K562 (cell line): ENCODE measurements at places on chromosomes 7 and 10.

DNA sequence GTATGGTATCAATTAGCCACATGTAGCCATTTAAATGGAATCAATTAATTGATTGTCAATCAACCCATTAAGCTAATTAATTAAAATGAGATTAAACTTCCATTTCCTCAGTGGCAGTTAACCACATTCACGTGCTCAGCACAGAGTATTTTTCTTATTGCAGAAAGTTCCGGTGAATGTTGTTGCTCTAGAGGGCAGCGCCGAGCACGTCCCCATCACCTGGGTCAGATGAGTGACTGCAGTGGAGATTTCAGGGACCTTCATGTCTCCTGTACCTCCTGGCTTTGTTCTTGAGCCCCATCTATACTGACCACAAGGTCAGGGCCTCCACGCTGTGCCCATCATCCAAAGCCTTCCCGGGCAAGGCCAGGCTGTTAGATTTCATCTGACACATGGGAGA is 168.8 kb upstream of the MKI67 start:
- DNase-seq, result no peak

- DNase-seq, result no peak
These were observed 9.5 kb downstream of the EPHA1 start for GRCh38 chr7:143399151-143399550.

GRCh38 chr7:28177836-28178235 is 2.8 kb downstream of the JAZF1 start:
- DNase-seq, result no peak

DNA sequence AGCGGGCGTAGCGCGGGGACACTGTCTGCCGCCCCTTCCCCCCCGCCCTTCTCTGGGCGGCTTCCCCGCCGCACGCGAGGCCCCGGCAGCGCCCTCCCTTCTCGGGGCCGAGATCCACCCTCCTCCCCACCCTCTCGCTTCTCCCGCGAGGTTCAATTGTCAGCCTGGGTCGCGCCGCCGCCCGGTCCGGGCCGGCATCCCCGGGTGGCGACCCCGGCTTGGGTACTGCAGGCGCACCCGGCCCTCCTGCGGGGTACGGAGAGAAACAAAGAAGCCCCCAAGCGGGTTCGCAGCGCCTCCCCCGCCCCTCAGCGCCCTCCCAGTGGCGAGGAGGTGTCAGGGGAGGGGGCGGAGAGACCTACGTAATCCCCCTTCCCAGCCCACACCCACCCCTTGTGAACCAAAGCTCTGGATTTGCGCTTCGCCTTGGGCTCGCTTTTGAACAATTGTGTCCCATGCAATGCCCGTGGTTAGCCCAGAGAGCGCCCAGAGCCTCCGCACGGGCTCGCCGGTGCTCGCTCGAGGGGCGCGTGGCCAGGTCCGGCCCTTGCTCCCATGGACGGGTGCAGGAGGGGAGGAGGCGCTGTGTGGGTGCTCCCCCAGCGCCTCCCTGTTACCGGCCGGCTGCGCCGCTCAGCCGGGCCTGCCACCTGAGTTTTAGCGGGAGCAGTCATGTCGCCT is 634 bp downstream of the HECW1 start:
- DNase-seq, result peak; percentile 23

GRCh38 chr10:123760356-123761037 is 94.3 kb downstream of the GPR26 start:
- no peak for DNase-seq

DNA sequence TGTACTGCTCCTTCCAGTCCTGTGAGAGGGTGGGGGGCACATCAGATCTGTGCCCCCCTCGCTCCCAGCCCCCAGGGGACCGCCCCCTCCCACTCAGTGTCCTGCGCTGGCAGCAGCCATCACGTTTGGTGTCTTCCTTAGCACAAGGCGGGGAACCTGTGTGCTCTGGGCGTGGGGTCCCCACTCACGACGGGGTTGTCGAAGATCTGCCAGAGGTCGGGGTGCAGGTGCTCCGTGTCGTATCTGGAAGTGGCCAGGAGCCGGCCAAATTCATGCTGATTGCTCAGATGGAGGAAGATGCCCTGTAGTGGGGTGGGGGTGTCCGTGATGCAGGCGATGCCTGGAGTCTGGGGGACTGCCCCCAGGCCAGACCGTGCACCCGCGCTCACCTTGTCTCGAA is 7.2 kb downstream of the PLOD3 start:
- DNase-seq, result no peak

GRCh38 chr10:43000651-43001426 is 76.0 kb upstream of the RET start:
- DNase-seq, result no peak

GRCh38 chr10:24814568-24815313 is 91.1 kb upstream of the ARHGAP21 start:
- no peak for DNase-seq

GRCh38 chr7:12207046-12207445 is 4.0 kb upstream of the TMEM106B start:
- DNase-seq, result no peak

DNA sequence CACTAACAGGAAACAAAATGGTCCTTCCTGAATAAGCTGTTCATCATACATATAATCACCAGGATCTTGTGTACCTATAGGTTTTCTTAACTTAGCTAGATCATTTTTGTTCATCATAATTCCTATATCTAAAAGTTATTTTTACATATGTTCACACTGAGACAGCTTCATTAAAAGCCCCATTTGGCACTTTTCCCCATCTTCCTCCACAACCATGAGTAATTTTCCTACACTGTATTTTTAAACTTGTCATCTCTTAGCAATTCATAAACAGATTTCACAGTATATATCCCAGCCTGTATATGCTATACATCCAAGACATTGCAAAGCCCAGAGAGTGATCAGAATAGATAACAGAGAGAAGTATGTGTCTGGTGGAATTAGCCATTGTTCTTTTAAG is 28.3 kb downstream of the ZNF365 start:
- no peak for DNase-seq

DNA sequence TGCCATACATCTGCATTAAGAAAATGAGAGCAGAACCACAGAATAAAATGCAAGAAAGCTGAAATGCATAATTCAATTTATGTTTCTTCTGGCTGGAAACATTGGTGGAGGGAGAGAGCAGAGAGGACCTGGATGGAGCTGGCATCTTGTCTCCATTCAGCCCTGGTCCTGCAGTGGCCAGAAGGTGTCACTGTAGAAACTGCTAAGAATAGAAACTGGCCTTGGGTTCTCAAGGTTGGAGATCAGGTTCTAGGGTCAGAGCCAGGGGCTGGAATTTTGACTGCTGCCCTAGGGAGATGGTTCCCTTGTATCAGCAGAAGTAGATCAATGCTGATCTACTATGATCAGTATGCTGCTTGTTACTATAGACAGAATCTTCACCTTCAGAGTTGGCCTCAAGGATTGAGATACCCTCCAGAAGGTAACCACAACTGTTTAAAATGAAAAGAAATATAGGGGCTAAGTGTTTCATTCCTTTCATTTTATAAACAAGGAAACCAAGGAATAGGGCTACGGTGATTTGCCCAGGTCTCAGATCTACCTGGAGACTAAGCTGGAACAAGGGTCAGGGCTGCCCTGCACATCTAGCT is 13.1 kb downstream of the TAS2R41 start:
- DNase-seq, result peak; percentile 52

DNA sequence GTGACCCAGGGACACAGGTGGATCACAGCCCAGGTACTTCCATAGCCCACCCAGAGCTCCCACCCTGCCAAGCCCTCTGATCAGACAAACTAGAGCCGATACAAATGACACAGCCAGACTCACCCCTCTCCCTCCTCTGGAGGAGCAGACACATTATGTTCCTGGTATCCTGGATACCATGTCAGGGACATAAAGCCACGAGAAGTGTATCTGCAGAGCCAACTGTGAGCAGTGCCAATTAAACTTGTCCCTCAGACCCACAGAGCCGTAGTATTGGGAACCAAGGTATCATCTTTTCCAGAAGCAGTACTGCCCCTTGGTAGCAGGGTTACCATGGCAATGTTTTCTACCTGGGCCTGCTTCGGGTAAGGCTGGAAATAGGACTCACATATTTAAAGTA is 47.3 kb upstream of the CPXM2 start:
- DNase-seq, result no peak

GRCh38 chr7:158074896-158075632 is 512.6 kb downstream of the PTPRN2 start:
- DNase-seq, result no peak

- DNase-seq, result no peak
These were observed 3.9 kb upstream of the ITGB1 start for GRCh38 chr10:32961895-32962369.

GRCh38 chr10:3902054-3902808 is 117.2 kb upstream of the KLF6 start:
- DNase-seq, result no peak

DNA sequence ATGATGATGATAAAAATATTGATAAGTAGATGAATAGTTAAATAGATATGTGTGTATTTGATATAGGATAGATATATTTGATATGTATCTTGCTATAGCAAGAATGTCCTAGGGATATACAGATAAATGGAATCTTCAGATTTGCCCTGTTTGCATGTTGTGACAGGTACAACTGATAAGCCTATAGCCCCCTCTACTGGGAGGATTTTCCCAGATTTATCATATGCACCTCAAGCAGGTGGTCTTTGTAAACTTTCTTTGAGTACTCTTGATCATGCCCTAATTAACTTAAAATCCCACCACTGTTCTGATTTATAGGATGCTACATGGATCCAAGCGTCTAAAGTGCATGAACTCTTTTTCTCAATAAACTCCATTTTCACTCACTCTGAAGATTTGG is 1050.7 kb downstream of the SORCS3 start:
- no peak for DNase-seq

GRCh38 chr10:73648975-73649829 is 6.6 kb downstream of the SYNPO2L start:
- DNase-seq, result peak; percentile 93

DNA sequence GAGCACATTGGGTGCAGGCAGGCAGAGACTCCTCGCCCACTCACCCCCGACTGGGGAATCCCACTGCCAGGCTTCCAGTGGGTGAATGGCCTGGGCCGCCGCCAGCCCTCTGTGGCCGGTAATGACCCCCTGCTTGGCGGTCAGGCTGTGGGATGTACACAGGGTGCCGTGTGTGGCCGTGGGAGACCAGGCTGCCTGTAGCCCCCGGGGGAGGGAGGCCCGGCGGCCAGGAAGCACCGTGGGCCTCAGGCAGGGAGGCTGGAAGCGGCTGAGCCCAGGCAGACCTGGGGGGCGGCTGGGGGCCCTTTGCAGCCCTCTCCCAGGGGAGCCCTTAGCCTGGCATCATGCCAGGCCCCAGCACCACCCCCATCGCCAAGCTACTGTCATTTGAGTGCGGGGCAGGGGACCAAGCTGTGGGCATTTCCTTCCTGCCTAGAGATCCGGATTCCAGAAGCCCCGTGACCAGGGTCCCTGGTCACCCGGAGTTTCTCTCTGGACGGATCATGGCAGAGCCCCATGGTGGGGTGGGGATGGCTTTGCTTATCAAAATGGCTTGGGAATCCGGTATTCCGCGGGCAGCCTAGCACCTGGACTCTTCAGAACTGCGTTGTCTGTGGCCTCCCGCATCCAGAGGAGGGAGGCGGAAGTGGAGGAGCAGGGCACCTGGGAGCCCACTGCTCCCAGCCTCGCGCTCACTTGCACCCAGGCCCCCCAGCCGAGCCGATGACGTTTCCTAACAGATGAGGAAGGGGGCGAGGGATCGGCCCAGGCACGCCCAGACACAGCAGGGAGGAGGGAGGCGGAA is 1.1 kb downstream of the TTYH3 start:
- DNase-seq, result no peak

DNA sequence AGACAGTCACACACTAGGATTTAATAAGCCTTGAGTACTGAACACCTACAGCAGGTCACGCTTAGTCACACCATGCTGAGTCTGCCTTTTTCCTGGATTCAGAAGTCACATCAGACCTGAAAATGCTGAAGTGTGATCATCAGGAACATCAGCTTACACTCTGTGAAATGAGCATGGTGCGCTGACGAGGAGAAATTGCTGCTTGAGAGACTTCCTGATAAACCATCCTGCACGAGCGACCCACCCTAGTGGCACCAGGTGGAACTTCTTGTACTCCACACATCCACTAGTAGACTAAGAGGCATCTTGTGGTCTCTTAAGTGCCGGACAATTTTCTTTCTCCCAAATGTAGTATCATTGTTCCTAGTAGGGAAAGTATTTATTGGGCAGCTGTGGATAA is 51.8 kb upstream of the MRLN start:
- DNase-seq, result peak; percentile 45

GRCh38 chr10:122308417-122309141 is 37.5 kb downstream of the BTBD16 start:
- no peak for DNase-seq

DNA sequence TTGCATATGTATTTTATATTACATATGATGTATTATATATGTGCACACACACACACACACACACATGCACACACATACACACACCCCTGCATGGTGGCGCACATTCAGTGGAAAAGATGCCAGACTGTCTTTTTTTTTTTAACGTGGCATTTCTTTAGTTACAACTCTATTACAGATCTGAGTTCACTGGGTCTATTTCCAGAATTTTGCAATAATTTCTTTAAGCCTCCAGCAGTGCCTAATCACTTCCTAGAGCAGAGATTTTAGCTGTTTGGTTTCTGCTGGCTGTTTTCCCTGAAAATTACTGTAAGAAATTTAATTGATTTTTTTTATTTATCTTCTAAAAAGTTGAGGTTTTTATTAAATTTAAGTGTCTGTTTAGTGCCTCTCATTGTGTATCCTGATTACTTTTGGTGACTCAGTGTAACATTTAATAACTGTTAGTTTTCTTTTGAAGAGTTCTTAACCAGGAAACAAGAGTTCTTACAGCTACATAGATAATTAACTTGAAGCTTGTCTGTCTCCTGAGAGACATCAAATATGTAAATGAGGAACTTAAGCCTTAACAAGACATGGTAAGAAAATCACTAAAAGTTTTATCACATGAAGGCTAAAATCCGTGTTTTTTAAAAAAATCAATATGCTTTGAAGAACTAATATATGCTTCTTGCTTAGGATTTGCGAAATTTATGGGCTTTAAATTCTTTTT is 232.0 kb downstream of the MDFIC start:
- DNase-seq, result no peak

- no peak for DNase-seq
These were observed 10.4 kb upstream of the GPR26 start for GRCh38 chr10:123655751-123656150.

GRCh38 chr7:132805766-132806165 is 229.5 kb upstream of the PLXNA4 start:
- DNase-seq, result no peak

GRCh38 chr10:12360461-12360860 is 11.1 kb downstream of the CAMK1D start:
- no peak for DNase-seq

GRCh38 chr10:29041616-29042015 is 247.3 kb upstream of the LYZL1 start:
- DNase-seq, result no peak
